ENCODE measurements at places on chromosomes 1 and 21. TPM values are rescaled to one million over a fixed set of nuclear protein-coding genes. Genes with fewer than 3 reads are reported as not detected.

TMEM51 gene
- 5.2 TPM for total RNA-seq

RAB7B gene
- 0.22 TPM for total RNA-seq

CD1D gene
- total RNA-seq: 0.77 TPM

CFHR4 gene
- not detected for total RNA-seq

CRP gene
- total RNA-seq: not detected

CLEC20A gene
- total RNA-seq: not detected

C1orf94 gene
- total RNA-seq: 0.19 TPM

ZYG11A gene
- total RNA-seq: 0.65 TPM

KCNE2 gene
- total RNA-seq: not detected

NGF gene
- not detected for total RNA-seq

DMRTA2 gene
- total RNA-seq: 0.46 TPM

RAB25 gene
- 2.4 TPM for total RNA-seq

RHOU gene
- 47.6 TPM for total RNA-seq

SELP gene
- not detected for total RNA-seq

KIAA1614 gene
- total RNA-seq: 3.8 TPM

TMEM52 gene
- total RNA-seq: 7.4 TPM

CYP4B1 gene
- not detected for total RNA-seq

CAMK2N1 gene
- 6.0 TPM for total RNA-seq

PTGFRN gene
- total RNA-seq: 41.5 TPM

FALEC gene
- total RNA-seq: not detected

KIF1B gene
- 52.0 TPM for total RNA-seq

UBIAD1 gene
- 17.7 TPM for total RNA-seq

CD101 gene
- total RNA-seq: 0.28 TPM

MYOM3 gene
- total RNA-seq: not detected

AADACL4 gene
- not detected for total RNA-seq

CDC7 gene
- total RNA-seq: 90.8 TPM

GPA33 gene
- 0.52 TPM for total RNA-seq
